ENCODE measurements at places on chromosomes 2 and 18. TPM values are rescaled to one million over a fixed set of nuclear protein-coding genes. Genes with fewer than 3 reads are reported as not detected.

DNA sequence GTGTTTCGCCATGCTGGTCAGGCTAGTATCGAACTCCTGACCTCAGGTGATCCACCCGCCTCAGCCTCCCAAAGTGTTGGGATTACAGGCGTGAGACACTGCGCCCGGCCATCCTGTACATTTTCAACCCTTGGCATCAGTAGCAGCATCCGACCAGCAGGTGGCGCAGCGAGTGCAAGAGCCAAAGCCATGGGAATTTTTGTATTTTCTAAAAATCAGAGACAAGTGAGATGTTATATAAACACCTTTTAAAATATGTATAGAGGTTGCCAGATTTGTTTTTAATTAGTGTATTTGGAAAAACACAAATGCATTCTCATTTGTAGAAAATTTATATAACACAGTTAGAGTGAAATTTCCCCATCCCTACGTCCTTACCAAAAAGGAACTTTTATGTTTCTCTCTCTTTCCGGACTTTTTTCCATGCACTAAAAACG lies 36.8 kb downstream of the MOGAT1 start:
- DNase-seq = peak; percentile 78

Gene CNGA3
- not detected for total RNA-seq

Gene PFN4
- 0.79 TPM for total RNA-seq

Gene CPO
- 0.41 TPM for total RNA-seq

Gene PXDN
- 42.3 TPM for total RNA-seq

DNA sequence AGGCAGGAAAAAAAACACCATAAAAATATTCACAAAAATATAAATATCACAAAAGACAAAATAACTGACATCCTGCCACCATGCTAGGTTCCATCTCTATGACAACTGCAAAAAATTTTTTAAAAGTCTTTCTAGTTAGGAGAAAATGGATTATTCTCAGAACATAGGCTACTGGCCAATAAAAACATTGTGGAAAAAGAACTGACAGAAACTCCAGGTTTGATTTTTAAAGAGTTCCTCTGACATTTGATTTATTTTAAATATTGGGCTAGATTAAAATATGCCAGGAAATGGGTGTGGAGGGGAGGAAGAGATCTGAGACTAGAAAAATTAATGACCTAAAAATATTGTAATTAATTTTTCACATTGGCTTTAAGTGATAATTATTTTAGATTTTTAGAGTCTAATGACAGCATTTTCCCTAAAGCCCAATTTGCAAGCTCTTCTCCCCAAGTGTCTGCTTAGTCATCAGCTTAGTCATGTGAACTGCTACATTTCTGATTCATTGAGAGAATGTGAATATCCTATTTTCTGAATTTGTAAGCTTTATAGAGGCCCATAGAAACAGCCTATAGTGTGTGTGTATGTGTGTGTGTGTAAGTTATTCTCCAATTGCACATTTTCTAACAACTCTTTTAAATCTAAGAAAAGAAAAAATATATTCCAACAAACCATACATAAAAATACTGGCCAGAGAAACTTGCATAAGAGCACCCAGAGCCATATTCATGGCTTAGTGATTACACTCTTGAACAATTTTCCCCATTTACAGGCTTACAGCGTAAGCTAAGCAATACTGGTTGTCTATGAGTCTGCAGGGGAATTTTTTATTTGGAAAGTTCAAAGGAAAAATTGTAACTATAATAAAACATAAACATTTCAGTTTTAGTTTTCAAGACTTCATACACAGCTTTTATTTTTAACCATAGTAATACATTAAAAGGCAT lies 48.4 kb downstream of the TMEFF2 start:
- DNase-seq = no peak

DNA sequence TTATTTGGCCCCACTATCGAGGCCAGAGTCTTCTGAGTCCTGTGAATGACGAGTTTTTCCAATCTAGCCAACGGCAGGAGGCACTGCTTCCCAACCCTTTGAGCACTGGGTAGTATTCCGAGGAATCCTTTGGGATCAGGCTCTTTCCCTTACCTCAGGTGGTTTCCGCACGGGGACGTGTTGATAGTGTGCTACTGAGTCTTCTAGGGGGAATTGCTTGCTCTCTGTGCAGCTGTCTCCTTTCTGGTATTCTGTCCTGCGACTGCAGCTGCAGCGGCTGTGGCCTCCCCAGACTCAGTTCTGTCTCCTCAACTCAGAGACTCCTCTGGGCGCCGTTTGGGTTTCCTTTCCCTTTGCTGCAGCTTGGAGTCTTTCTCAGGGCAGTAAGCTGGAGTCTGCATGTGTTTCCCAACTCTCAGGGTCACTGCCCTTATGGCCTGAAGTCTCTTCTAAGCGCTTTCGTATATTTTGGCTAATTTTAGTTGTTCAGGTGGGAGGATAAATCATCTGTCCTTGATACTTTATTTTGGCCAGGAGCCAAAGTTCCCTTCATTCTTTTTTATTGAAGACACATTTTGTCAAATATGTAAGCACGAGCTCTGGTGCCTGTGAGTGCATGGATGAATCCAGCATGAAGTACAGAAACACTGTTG lies 118.4 kb downstream of the MAP4K4 start:
- no peak for DNase-seq

DNA sequence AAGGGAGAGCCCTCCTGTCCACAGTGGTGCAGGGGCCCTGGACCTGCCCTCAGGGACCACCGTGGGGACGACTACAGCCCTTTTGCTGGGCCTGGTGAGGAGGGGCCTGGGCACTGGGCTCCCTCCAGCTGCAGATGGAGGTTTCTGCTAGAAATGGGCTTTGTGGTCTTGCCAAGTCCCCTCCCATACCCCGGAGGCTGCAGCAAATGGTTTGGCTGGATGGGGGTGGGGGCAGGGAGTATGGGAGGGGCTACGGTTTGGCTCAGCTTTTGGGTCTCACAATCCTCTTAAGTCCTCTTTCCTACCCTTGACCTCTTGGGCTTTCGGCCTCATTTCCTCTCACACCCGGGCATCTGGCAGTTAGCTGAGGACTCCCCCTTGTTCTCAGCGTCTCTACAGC lies 21.7 kb downstream of the TET3 start:
- peak; percentile 56 for DNase-seq

DNA sequence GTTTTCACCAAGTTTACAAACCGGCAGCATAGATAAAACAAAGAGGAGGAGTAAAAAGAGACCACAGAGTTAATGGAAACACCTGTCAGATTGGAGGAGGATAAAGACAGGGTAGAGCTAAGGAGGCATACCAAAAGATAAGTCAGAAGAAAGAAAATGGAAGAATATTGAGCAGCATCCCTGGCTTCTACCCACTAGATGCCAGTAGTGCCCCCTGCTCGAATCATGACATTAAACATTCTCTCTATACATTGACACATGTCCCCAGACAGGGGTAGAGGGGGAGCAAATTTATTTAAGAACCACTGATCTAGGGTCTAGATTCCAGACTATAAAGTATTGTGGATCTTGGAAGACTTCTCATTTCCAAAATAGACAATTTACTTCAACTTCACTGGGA lies 159.8 kb upstream of the ETAA1 start:
- DNase-seq = no peak

DNA sequence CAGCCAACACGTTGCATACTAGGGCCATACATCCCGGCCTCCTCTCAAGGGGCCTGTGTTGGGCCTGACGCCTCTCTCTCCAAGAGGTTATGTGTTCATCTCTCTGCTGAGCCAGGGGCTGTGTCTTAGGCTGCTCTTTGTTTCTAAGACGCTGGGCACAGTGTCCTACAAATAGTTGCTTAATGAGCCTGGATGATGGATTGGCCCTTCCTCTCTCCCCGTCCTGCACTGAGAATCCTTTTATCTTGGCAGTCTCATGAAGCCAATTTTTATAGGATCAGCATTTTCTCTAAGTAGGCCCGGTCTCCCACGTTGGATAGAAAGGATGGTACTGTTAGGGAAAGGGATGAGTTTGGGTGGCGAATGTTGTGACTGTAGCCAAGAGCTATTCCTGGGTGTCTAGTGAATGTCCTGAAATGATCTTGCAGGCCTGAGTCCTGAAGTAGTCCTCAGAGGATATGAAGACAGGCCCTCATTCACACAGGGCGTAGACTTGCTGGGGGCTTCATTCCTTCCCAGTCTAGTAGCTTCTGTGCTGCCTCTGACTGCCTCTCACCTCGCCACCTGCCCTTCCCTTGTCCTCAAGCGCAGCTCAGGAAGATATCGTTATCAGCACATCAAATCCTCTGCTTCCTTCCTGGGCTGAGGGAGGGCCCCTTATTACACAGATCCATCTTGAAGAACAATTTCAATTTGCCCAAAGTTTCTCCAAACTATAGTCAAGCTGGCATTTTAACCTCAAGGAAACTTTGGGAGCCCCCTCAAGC lies 8.8 kb downstream of the LBH start:
- peak; percentile 45 for DNase-seq

DNA sequence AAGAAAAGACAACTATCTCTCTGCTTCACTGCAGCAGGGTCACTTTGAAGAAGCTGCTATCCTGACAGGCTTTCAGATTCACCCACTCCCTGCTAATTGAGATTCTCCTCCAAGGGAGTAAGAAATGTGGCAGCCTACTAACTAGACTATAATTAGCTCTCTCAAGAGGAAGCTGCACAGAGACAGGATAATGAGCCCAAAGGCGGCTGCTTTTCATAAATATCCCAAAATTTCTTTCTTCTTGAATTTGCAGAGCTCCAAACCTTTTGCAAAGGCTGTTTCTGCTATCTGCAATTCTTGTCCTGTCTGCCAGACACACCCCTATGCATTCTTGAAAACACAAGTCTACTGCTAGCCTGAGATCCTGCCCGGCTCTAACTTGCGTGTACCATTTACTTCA lies 54.0 kb upstream of the RNU4ATAC start:
- no peak for DNase-seq

- DNase-seq = no peak
Measured at GRCh38 chr2:27653397-27653796, 10.0 kb downstream of the SUPT7L start.

Gene DSEL
- 6.4 TPM for total RNA-seq

Gene G6PC2
- total RNA-seq = not detected

Gene SCTR
- 15.9 TPM for total RNA-seq

DNA sequence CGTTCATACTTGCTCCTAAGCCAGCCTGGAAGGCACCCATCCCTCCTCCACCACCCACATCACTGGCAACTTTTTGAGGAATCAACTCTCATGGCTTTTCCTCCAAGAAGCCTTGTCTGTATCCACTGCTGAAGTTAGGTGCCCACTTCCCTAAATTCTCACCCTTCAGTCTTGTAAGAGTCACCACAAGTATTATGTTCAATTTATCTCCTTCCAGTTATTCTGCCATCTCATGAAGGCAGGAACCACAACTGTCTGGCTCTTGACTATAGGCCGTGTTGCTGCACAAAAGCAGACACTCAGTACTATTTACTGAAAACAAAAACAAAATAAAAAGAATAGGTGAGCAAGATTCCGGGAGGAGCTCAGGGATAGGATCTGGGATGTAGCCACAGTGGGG lies 234.8 kb downstream of the CYRIA start:
- DNase-seq = no peak

DNA sequence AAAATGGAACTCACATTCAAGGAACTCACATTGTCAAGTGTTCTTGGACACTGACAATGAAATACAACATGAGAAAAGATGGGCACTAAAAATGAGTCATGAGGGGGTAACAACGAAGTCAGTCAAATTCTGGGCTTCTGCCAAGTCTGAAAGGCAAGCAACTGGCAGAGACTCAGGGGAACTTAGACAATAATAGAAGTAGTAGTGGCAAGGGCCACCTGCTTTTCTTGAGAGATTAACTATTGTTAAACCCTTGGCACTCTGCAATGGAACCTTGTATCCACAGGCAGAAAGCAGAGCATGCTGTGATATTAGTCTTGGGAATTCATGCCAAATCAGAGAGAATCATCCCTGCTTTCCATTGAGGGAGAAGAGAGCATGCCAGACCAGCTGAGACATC lies 382.6 kb upstream of the CDH2 start:
- DNase-seq = no peak

- DNase-seq = no peak
Measured at GRCh38 chr18:62138461-62139235, 48.2 kb downstream of the PIGN start.

Gene NXPH2
- total RNA-seq = 0.57 TPM

- DNase-seq = no peak
Measured at GRCh38 chr2:101718479-101718878, 21.0 kb downstream of the MAP4K4 start.

GRCh38 chr2:44291281-44292248 lies 16.3 kb downstream of the SLC3A1 start:
- DNase-seq = peak; percentile 90

DNA sequence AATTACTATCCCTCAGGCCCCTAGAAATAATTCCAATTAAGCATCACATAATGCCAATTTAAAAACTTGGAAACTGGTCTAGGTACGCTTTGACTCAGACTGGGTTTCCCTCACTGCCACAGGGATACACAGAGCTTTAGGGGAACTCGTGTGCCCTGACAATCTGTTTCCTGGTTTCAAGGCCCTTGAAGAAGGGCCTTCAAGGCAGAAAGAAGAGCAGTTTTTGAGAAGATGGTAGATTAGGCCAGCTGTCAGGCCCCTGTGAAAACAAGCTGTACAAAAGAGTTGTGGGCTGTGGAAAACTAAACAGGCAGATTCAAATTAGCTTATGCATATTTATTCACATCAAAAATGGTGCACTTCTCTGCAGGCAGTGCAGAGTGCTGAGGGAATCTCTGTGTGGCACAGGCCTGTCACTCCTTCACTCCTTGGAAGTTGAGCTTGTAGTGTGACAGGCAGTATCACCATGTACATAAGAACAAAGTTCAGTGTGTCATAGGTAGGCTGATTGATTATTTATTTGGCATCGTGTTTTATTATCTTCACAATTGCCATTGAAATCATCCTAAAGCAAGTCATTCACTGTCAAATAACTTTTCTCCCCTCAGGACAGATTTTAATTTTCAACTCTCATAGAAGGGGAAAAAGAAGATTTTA lies 614.4 kb upstream of the GYPC start:
- DNase-seq = no peak

DNA sequence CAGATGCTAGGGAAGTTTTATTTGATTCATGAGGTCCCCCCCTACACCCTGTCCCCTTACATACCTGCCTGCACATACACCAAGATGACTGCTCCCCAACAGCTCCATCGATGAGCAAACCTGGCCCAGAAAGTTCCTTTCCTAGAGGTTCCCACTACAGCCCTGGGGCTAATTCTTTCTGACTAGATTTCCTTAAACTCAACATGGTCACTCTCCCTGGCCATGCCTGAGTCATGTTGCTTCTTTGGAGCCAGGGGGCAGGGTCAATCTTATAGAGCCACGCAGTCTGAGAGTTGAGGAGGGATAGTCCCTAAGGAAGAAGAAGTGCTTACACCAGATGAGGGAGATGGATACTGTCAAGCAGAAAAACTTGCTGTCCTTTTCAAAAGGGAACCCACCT lies 67.7 kb upstream of the GLI2 start:
- DNase-seq = no peak

- no peak for DNase-seq
Measured at GRCh38 chr2:118807668-118808428, 39.6 kb downstream of the EN1 start.

Gene RGPD4
- not detected for total RNA-seq

Gene REG1B
- 11.0 TPM for total RNA-seq

- peak; percentile 58 for DNase-seq
Measured at GRCh38 chr2:239953418-239954061, 71.6 kb downstream of the NDUFA10 start.

Gene CD226
- 5.0 TPM for total RNA-seq

Data from kidney (tissue), 22 donors.